ENCODE measurements at places on chromosomes 1 and 21.

- no peak for DNase-seq
Observed at GRCh38 chr1:206579747-206580437, 32.4 kb downstream of the EIF2D start.

DNA sequence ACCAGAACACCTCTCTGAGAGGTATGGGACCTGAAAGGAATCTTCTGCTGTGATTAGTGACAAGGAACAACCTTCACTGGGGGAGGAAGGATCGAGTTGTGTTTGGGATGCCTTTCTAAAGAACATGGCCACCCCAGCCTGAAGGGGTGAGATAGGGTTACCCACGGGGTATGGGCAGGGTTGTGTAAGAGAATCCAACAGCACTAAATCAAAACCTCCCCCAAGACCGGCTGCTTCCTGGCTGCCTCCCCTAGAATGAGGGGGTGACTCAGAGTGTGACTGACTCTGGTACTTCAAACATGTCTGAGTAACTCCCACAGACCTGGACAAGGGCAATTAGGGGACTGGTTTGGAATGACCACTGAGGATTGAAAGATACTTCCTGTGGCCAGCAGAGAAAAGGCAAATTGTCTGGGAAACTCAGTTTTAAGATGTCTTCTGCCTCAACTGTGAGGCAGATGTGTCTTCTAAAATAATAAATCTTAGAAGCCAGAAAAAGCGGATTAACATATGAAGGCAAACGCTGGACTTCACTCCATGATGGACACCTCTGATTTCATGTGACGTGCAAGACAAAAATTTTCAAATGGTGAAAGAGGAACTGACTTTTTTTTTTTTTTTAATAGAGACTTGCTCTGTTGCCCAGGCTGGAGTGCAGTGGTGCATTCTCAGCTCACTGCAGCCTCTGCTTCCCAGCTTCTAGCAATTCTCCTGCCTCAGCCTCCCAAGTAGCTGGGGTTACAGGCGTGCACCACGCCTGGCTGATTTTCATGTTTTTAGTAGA, 6.7 kb upstream of the PTPN14 start:
- no peak for DNase-seq

DNA sequence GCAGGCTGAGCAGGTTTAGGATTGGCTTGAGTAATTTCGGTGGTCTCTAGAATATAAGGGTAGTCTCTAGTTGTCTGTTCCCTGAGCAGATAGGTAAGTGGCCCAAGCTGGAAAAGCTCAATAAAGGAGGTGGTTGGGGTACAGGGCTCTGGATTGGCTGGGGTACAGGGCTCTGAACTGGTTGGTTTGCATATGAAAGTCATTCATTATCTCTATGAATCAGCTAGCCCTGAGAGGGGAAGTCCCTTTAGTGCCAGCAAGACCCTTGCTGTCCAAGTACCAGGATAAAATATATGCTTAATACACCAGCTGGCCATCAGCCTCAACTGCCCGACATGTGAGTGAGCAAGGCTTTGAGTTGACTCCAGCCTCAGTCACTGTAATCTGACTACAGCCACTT, 93.0 kb downstream of the ZBTB18 start:
- DNase-seq, result no peak

GRCh38 chr1:55070293-55071164, 31.2 kb downstream of the PCSK9 start:
- no peak for DNase-seq

GRCh38 chr1:94827434-94827833, 7.3 kb downstream of the SLC44A3 start:
- DNase-seq, result no peak

- DNase-seq, result no peak
Observed at GRCh38 chr1:201536558-201536957, 2.4 kb upstream of the NAV1 start.

- DNase-seq, result no peak
Observed at GRCh38 chr1:9352377-9353134, 59.9 kb downstream of the SPSB1 start.

- no peak for DNase-seq
Observed at GRCh38 chr1:40383488-40384412, 10.2 kb downstream of the SMAP2 start.

DNA sequence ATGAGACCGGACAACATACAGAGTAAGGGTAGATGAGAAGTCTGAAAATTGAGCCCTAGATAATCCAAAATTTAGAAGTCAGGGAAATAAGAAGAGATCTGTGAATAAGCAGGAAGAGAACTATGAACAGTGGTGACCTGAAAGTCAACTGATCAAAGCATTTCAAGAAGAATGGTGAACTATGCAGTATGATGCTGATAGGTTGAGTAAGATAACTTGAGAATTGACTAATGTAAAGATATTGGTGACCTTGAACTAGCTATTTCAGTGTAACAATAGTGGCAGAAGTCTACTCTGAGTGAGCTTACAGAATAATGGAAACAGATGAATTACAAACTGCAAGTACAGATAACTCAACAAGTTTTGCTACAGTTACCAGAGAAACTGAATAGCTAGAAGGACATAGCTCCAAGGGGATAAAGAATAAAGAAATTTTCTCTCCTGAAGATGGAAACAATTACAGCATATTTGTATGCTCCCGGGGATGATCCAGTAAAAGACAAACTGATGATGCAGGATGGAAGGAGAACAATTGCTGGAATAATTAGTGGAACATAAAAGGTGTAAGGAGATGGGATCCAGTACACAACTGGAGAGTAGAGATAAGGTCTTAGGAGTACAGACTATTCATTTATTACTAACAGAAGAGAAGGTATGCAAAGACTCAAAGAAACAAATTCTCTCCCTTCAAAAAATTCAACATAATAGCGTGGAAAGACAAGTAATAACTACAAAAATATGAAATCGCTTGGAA, 10.9 kb downstream of the NRDC start:
- no peak for DNase-seq

DNA sequence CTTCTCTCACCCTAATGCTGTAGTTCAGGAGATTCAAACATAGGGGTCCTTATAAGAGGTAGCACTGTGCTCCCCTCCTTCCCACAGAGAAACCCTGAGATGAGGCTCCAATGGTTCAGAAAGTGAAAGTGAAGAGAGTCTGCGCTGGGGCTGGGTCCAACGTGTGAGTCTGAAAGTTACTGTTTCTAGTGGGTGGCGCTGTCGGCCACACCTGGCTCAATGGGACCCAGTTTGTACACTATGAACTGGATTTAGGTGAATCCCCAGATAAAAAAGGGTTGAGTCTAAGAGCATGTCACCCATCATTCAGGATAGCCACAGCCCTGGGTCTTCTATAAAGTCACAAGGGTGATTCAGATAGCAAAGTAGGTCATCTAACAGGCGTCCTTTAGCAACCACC, 2.8 kb downstream of the SMCP start:
- no peak for DNase-seq

DNA sequence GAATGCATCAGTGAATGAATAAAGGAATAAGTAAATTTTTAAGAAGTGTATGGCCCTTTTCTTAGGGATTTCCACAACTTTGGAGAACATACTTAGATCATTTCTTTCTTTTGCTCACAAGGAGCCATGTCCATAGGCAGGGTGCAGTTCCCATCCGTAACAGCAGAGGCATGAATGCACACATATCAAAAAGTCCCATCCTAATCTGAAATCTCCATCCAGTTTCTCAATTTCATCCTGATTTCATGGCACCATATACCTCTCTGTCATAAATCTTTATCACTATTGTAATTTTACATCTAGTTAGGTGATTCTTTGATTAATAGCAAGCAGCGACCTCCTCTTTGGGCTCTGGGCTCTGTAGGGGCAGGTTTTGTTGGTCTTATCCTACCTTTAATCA, 359.2 kb downstream of the RRAGC start:
- no peak for DNase-seq

DNA sequence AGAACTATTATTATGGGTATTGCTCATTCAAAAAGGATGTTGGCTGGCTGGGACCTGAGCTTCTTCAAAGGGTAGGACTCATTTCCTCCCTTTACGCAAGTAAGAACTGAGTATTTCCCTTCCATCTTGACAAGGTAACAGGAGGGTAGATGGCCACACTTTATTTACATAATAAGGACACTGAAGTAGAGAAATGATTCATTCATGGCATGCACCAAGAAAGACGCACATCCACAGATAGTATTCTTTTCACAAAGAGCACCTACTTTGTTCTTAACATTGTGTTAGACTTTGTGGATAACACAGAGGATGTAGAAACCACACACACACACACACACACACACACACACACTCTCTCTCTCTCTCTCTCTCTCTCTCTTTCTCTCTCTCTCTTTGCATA, 82.9 kb downstream of the FAM78B start:
- no peak for DNase-seq

DNA sequence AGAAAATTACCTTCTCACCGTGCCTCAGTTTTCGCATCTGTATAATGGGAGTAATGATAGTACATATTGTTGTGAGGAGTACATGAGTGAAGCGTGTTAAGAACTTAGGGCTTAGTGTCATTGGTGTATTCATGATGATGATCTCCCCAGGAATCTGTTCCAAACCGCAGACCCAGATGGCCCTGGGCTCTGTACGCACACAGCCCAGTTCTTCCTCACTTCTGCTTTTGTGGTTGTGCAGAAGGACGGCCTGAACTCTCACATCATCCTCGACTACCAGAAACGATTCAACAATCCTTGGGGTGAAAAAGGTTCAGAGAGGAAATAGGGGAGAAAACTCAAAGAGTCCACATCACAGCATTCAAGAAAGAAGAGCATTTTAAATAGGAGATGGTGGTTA, 323.0 kb downstream of the CAMTA1 start:
- no peak for DNase-seq
